Ascending aorta (tissue), 2 donors: ENCODE measurements at places on chromosomes 7 and 10. TPM values are rescaled to one million over a fixed set of nuclear protein-coding genes. Genes with fewer than 3 reads are reported as not detected.

The PNLIPRP1 gene
- total RNA-seq: not detected

The ADCYAP1R1 gene
- total RNA-seq: 7.8 TPM

The ITPRID1 gene
- total RNA-seq: not detected

The GPR15LG gene
- not detected for total RNA-seq

The ZCWPW1 gene
- not detected for total RNA-seq

The OPALIN gene
- not detected for total RNA-seq

The PVRIG gene
- 27.8 TPM for total RNA-seq

The AOAH gene
- 0.75 TPM for total RNA-seq

The TAF5 gene
- total RNA-seq: 2.4 TPM

The STAG3 gene
- total RNA-seq: not detected

The RNF32 gene
- total RNA-seq: 0.32 TPM

The WAPL gene
- 14.7 TPM for total RNA-seq

The HTR5A gene
- not detected for total RNA-seq

The MMD2 gene
- total RNA-seq: not detected

- DNase-seq: no peak
These were observed 39.3 kb downstream of the BAZ1B start for GRCh38 chr7:73482746-73483145.

- DNase-seq: peak; percentile 64
These were observed 59.9 kb upstream of the AQP1 start for GRCh38 chr7:30851651-30852307.

- no peak for DNase-seq
These were observed 291.5 kb downstream of the SDK1 start for GRCh38 chr7:3592401-3593134.

DNA sequence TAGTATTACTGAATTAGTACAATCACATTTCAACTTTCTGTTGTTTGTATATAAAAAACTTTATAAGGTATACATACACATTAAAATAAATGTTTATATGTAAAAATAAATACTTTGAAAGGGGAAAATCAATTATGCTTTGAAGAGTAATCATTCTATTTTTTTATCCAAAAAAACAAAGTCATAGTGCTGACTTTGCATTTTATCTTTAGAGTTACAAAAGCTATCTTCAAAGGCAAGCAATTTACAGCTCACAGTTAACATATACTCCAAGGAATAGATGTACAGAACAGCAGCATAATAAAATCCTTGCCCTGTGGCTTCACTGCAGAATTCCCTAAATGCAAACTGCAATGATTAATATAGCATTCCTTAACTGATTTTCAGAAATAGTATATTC, 53.2 kb downstream of the MAGI2 start:
- no peak for DNase-seq

DNA sequence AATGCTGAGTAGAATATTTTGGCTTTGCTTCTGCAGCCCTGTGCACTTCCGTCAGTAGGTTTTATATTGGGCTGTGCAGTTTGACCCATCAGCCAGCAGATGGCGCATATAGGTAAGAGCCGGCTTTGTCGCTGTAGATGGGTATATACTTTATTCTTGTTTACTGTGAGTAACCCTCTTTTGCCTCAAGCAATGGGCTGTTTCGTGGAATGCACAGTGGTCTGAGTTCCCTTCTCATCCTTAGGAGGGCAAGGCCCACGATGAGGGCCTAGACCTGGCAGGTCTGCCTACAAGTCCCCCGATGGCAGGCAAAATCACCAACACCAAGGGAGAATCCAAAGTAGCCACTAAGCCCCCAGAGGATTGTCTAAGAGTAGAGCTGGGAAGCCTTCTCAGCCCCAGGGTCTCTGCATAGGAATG, 1002.9 kb upstream of the KCND2 start:
- no peak for DNase-seq

GRCh38 chr10:22581461-22581860, 132.9 kb downstream of the PIP4K2A start:
- no peak for DNase-seq

DNA sequence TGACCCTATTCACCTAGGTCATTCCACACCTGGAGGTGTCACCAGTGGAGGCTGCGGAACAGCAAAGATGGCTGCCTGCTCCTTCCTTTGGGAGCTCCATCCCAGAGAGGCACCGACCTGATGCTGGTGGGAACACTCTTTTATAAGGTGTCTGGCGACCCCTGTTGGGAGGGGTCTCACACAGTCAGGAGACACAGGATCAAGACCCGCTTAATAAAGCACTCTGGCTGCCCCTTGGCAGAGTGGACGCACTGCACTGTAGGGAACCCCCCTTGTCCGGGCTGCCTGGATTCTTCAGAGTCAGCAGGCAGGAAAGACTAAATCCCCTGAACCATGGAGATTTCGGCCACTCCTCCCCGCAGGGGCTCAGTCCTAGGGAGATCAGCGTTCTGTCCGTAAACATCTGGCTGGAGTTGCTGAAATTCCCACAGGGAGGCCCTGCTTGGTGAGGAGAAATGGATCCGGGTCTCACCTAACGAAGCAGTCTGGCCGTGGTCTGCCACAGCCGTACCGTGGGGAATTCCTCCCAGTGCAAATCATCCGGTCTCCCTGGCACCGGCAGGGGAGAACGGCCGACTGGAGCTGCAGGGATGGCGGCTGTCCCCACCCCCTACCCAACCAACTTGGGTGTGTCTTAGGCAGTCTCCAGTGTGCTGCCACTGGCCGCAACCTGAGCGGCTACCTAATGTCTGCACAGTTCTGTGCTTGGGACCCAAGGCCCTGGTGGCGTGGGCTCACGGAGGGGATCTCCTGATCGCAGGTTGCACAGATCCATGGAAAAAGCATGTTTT, 66.1 kb downstream of the LSMEM1 start:
- DNase-seq: no peak

- no peak for DNase-seq
These were observed 6.4 kb downstream of the MYL10 start for GRCh38 chr7:101622609-101623173.

DNA sequence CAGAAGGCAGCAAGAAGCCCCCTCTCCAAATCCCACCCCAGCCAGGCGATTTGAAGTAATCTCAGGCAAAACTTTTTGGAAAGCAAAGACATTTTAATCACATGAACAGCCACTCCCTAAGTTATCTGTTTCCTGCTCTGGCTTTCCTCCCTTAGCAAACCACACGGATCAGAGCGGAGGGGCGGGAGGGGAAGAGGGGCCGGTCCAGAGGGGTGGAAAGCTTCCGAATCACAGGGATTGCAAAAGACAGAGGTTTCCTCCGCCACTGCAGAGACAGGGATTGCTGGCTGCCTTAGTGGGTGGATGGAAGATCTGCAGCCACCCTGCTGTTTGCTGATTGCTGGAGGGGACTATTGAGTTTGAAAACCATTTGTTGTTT, 41.2 kb downstream of the ZCCHC24 start:
- DNase-seq: no peak

GRCh38 chr7:69602522-69602921, 4.2 kb downstream of the AUTS2 start:
- DNase-seq: no peak

GRCh38 chr7:139648941-139649425, 125.5 kb downstream of the CLEC2L start:
- DNase-seq: no peak

DNA sequence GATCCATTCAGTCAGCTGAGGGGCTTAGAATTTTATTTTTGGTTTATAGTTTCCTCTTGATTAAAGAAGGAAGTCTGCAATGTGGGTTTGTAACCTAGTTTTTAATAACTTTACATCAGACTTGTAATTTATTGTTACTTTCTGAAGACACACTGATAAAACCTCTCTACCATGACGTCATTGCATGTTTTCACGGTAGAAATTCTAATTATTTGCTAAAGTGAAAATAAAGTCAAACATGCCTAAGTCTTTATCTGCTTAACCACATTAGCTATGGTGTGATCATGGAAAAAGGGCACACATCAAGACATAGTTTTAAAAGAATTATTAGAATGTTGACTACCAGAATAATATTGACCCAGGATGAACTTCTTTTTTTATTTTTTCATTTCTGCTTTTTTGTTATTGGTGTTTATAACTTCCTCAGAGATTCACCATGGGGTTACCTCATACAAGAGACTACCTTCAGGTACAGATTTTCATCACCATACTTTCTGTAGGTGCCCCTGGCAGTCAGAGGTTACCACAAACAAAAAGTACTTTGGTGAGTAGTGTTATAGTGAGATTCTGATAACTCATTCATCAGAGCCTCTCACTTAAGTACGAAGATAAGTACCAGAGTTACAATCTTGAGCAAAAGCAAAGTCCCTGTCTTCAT, 7.0 kb upstream of the PANK1 start:
- DNase-seq: no peak

DNA sequence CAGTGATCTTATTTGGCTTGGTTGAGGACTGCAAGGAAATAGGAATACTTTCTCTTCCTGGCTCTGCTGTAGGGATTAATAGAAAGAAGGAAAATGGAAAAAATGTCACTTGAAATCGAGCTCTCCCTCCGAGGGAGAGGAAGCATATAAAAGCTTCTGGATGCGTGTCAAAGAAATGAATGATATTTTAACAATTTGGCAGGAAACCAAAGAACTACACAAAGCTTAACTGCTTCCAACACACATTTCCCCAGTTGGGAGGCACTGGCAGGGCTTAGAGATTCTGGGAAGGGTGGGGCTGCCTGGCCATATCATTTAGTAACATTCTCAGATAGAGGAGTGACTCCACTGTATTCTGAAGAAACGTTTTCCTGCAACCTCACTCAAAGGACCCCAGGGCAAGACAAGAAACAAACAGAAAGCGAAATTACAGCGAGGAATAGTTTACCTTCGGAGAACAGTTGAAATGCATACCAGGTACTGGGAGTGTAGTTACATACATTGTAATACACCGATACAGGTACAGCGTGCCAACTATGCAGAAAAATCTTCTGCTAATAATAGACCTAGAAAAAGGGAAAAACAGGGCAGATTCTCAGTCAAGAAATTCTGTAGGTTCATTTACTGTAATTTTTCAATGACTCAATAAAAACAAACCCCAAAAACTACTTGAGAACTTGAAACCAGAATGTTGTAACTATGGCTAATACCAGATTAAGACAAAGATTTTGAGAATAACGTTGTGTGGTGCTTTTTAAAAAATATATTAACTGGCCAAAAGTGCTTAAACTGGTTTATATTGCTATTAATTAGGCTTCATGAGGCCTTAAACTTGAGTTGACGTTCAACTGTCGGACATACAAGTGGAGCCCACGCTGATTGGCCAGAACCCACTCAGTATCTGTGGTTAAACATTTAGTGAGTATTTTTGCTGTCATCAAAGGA, 75.7 kb upstream of the ASAH2 start:
- DNase-seq: peak; percentile 78

GRCh38 chr10:18071591-18071990, 68.6 kb upstream of the CACNB2 start:
- no peak for DNase-seq

DNA sequence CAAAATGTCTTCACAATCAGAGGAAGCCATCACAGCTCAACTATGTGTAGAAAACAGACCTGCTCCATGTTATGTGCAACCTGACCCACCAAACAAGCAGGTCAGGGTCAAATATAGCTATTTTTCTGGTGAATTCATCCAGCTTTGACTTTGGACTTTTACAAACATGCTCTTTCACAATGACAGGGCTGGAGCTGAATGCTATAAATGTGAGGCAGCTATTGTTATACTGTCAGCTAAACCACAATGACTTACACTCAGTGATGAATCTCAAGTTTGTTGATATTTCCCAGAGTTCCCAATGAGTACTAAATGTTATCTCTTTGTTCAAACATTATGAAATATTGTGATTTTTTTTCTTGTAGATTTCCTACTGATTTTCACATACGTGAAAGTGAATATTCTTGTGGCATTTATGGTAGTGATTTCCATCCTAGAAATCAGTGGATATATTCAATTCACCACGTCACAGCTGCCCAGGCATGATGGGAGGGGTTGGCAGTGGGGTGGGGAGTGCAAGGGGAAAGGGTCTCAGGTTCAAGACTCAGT, 2.5 kb upstream of the ITIH2 start:
- DNase-seq: no peak

DNA sequence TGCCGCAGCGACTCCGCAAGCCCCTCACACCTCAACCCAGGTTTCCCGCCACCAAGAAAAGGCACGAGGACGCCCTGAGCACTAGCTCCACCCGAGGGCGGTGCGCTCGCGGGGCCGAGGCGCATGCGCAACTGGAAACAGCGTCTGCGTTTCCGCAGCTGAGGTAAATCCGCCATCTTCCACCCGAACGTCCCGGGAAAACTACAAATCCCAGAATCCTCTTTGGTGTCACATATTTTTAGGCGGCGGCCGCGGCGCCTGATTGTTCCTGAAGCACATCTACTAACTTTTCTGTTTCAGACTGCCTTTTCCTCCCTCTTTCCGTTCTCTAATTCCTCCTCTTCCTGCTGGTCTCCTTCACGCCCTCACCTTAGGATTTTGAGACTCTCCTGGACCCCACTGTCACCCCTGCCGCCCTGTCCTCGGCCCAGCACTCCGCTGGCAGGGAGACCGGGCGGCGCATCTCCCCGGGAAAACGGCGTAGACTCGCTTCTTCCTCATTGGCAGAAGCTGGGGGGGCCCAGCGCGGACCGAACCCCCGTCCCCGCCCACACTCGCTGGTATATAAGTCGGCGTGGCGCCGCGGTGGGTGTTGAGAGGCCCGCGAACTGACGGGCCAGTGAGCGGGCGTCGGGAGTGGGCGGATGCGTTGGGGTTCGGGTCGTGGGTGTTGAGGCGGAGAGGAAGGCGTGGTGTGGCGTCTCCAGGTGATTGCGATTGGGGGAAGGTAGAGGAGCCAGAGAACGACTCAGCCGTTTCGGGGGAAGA, at the start of gene ZCWPW1:
Gene ZCWPW1 (minus strand): TSS at position 505 of the 768 bp plus-strand sequence. CDS start 8,054 bp downstream, outside the sequence.
- DNase-seq: peak; percentile 87

GRCh38 chr7:95427166-95427565, 7.7 kb downstream of the PON2 start:
- DNase-seq: no peak

- DNase-seq: no peak
These were observed 19.9 kb downstream of the CASD1 start for GRCh38 chr7:94529516-94529915.

DNA sequence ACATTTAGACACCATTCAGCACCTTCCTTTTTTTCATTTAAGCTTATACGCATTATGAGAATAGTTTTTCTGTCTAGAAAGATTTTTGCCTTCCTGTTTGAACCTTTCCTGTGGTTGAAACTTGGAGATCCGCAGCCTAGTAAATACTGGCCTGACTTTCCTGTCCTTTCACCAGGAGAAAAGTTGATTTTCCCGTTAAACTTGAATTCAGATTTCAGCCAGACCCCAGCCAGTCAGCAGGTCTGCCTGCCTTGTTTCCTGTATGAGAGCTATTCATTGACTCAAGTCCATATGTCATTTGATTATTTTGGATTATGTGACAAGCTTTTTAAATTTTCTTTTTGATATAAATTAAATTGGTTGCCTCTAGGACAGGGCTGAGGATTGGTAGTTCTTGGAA, 71.5 kb downstream of the EVX1 start:
- DNase-seq: no peak
